HuH-7 (cell line): ENCODE measurements at places on chromosomes 7 and 10.
A peak's percentile ranks its signal among the peaks of the same experiment; 100 is the strongest.

DNA sequence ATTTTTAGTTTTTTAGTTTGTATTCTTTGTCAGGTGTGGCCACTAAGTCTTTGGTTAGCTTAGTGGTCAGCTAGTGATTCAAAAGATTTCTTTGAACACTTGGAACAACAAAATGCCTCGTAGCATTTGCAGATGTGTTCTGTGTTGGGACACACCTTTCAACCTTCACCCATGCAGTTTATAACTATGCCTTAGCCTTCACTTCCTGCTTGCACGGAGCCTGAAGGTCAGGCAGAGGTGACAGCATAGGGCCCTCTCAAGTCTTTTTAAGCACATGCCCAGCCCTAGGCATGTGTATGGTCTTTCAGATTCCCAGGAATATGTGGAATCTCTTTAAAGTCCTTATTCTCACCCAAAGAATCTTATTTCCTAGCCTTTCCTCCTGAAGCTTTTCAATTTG, 17.6 kb downstream of the PLAC9 start:
- no peak for DNase-seq

GRCh38 chr10:49579621-49580020, 30.5 kb upstream of the SLC18A3 start:
- no peak for DNase-seq

- no peak for DNase-seq
Observed at GRCh38 chr7:81339946-81340345, 421.1 kb upstream of the SEMA3C start.

- DNase-seq, result no peak
Observed at GRCh38 chr10:62852961-62853702, 37.0 kb upstream of the EGR2 start.

- peak; percentile 90 for DNase-seq
Observed at GRCh38 chr7:152025077-152025936, at the start of gene GALNT11. TSS of gene GALNT11 (plus strand) at chr7:152025674. CDS start at chr7:152094228, 68,554 bp downstream.

DNA sequence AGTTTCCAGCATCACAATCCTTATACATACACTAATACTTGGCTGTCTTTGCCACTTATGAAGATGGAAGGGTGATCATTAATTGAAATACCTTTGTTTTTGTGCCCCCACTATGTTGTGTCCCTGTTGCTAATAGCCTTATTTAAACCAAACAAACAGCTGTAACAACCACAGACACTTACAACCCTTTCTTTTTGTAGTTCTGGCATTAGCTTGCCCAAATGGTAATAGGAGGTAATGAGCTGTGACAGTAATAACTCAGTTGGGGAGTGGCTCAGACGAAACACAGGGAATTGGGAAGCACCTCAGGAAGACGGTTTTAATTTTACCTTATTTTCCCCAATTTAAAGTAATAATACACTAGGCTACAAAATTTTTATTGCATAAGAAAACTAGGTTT, 83.4 kb downstream of the MDFIC start:
- DNase-seq, result no peak

GRCh38 chr10:114914560-114914959, 23.4 kb upstream of the TRUB1 start:
- DNase-seq, result no peak

GRCh38 chr10:50325449-50326171, 74.3 kb upstream of the ASAH2 start:
- DNase-seq, result no peak

DNA sequence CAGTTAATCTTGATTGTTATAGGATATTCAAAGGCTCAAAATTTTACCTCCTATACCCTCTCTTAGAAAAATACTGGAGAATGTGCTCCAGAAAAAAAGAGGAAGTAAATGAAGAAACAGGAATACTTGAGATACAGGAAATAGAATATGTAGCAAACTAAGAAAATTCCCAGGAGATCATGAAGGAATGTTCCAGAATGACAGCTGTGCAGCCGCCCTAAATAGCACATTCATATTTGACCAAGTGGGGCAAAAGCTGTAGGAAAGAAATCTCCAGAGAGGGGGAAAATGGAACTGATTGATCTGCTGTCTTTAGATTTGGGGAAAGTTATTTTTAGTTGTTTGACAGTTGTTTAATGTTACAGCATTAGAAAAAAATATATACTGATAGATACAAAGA, 46.2 kb upstream of the ZEB1 start:
- no peak for DNase-seq

- no peak for DNase-seq
Observed at GRCh38 chr10:122132882-122133565, 138.1 kb upstream of the BTBD16 start.

- no peak for DNase-seq
Observed at GRCh38 chr7:105210721-105211205, 178.0 kb downstream of the SRPK2 start.

DNA sequence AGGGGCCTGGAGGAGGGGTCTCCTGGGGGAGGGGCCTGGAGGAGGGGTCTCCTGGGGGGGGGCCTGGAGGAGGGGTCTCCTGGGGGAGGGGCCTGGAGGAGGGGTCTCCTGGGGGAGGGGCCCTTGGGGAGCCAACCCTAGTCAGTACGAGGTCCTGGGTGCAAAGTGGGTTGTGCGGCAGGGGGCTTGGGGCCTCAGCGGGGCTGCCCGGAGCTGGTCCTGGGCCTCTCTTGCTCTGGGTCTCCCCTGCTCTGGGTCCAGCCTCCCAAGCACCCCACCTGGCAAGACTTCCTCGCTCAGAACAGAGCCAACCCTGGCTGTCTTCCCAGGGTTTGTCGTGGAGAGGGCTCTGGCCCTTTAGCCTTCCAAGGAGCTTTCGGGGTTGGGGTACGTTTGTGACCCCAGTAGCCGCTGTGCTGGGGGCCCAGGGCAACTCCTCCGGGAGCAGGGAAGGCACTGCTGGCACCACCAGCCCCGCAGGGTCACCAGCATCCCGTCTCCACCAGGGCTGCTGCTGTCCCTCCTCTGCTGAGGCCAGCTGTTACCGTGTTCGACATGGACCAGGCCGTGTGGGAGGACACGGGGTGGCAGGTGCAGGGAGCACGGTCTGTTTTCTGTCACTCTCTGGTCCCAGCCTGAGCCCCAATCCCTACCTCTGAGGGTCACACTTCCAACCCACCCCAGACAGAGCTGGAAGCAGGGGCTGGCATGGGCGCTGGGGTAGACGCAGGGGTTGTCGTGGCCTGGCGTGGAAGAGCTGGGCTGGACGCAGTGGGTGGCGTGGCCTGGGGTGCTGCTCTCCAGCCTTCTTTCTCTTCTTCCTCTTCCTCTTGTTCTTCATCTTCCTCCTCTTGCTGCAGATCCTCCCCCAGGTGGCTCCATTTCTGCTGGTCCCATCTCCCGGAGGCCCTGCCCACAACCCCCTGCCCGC, 22.8 kb downstream of the PWWP2B start:
- no peak for DNase-seq

DNA sequence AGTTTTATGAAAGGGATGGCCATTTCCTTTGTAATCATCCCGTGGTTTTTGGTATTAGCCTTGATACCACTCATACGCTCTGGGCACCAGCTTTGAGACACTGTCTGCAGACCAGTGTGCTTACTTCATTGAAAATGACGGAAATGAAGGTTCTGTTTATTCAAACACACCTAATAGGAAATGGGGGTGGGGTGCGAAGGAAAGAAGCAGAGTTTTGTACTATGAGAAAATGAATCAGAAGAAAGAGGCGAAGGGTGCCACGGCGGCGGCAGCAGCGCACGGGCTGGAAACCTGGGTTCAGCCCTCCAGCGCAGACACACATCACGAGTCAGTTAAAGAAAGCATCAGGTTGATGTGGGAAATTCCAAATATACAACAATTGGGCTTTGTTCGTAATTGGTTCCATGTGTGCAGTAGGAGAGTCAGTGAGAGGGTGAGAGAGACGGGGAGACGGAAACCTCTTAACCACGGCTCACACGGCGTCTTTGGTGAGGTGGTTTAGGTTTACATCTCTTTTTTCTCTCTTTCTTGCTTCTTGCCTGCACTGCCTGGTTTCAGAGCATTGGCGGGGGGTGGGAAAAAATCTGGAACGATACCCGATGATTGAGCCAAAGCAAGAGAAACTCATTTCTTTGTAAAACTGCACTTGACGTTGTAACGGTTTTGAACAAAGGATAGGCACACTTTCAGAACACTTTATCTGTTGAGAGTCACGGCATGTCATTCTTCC, 321.2 kb downstream of the FRMD4A start:
- no peak for DNase-seq

DNA sequence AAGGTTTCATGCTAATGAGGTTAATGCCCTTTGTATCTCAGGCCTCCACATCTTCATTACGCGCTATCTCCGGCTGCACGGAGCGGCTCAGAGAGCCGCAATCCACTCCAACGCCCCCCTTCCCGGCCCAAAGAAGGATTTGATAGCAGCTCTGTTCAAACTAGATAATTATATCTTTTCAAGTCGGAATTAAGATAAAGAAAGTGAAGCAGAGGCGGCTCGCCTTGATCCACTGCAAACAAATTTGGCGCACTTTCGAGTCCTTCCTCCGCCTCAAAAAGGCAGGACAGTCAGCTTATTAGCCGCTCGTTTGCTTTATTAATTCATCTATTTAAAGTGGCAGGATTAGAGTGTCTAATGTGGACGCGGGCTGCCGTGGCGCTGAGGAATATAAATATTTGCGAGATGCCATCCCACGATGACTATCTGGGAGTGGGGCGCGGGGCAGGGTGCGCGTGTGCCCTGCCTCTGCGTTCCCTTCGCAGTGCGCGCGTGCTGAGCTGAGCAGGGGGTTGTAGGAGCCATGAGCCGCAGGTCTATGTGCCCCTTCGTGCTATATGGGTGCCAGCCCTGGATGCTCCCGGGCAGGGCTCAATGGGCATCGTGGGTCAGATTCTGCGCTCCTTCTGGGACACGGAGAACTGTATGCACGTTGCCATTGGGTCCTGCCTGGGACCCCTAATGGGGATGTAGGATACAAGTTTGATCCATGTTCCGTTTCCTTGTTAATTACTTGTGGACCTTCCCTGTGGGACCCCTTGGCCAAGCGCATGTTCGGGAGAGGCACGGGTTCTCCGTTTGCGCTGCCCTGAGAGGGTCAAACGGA, 9.0 kb downstream of the EMX2 start:
- DNase-seq, result no peak

- no peak for DNase-seq
Observed at GRCh38 chr10:120513307-120513796, 56.3 kb downstream of the PLPP4 start.
